ENCODE measurements at places on chromosomes 7 and 10.

- no peak for DNase-seq
These were observed 34.9 kb downstream of the IL15RA start for GRCh38 chr10:5942474-5942873.

- peak; percentile 94 for DNase-seq
These were observed 64.6 kb downstream of the THNSL1 start for GRCh38 chr10:25080880-25081581.

DNA sequence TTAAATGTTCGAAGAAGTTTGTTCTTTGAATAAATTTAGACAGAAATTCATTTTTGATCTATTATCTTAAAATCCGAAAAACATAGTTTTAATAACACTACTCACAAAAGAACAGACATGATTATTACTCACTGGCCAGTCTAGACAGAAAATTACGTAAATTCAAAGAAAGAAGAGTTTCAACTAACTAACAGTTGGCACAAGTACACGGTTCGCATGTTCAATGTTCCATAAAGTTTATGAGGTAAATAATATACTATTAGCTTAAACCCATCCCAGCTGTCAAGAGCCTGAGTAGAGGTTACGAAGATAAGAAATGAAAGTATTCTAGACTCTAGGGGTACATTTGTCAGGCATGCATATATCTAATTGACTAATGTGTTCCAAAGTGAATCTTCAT, 151.8 kb upstream of the ASAH2 start:
- DNase-seq = no peak

GRCh38 chr7:103794424-103794823, 195.0 kb downstream of the RELN start:
- DNase-seq = no peak

DNA sequence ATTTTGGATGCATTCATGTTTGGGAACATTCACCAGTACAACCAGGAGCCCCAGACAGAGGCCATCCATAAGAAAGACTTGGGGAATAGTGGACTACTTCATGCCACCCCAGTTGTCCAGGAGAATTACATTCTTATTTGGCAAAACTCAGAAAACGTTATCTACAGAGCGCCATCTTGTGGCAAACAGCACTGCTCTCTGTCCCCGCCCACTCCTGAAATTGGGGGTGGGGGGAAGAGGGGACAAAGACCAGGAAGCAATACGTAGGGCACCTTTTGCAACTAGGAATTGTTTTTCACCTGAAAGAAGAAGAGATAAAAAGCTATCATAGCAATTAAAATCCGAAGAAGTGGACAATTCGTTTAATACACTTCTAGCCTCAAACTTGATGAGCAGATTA, 134.6 kb upstream of the MGMT start:
- DNase-seq = no peak

DNA sequence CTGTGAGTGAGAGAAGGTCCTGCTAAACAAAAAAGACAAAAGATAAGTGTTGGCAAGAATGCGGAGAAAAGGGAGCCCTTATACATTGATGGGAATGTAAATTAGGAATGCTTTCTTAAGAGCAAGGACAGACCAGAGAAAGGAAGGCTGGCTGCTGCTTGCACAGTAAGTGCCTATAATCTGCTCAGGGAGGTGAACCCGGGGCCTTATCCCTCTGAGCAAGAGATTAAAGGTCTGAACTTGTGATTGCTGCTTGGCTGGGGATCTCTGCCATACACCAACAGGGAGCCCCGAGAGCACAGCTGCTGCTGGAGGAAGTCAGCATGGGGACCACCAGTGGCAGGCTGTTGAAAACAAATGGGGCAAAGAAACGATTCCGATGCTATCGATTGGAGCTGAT, 32.0 kb upstream of the CRTAC1 start:
- no peak for DNase-seq

All from astrocyte of the hippocampus (primary cell).